ENCODE measurements at places on chromosomes 6 and 20. TPM values are rescaled to one million over a fixed set of nuclear protein-coding genes. Genes with fewer than 3 reads are reported as not detected.

DNA sequence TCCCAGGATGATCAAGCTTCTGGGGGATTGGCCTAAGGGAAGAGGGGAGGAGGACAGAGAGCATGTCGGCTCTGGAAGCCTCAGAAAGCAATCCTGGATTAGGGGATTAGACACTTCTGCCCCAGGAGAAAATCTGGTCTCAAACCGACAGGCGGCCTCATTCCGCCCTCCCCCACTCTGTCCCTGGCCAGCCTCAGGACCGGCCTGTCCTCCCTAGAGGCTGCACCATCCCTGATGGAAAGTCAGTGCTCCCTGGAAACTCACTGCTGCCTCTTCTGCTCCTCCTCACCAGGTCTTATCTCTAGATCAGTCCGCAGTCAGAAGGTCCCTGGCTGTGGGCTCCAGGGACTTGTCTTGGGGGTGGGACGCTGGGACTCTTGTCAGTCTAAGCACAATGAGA is 905 bp upstream of the SLC12A5 start:
- no peak for DNase-seq

DNA sequence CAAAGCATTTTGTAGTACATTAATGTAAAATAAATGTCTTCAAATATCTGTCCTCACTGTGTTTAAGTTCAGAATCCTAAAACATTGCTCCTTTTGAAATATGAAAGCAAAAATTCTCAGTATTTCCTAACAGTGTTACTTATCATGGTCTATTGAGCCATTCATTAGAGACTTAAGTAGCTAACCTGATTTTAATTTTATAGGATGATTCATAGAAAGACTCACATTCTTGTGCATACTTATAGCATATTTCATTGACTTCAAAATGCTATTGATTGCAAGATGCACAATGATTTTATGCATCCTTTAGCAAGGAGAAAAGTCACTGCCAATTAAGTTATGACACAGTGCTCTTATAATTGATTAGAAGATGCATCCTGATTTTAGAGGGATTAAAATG is 85.7 kb downstream of the HIVEP1 start:
- DNase-seq, result peak; percentile 28

GRCh38 chr6:107488875-107489635 is 862 bp upstream of the SOBP start:
- DNase-seq, result peak; percentile 20

DNA sequence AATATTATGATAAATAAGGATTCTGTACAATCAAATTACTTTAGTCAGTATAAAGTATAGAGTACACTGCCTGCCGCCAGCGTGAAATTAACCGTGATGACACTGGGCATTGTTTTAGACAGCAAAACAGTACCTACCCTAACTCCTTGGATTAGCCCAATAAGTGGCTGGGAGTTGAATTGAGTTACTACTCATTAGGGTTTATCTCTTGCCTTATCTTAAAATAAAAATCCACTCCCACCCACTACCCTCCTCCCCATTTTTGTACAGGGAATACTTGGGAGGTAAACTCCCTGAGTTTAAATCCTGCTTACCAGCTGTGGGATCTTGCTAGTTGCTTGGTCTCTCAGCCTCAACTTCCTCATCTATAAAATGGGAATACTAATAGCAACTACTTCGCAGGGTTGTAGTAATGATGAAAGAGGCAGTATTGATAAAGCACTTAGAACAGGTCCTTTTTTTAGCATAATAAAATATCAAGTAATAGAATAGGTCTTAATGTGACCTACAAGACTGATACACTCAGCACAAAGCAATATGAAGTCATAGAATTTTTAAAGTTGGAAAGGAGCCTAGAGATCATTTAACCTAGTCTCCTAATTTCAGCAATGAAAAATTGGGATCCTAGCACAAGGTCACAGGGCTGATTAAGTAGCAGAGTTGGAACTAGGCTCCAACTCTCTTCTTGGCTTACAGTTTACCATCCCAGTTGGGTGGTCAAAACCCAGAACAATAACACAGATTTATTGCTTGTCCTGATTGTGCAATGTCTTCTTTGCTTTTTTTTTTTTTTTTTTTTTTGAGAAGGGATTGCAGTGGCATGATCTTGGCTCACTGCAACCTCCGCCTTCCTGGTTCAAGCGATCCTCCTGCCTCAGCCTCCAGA is 23.8 kb downstream of the PHACTR2 start:
- peak; percentile 13 for DNase-seq

- DNase-seq, result no peak
Measured at GRCh38 chr20:24995741-24996448, 3.3 kb upstream of the APMAP start.

Gene PGBD1
- total RNA-seq, result 6.9 TPM

Measured in IMR-90 (cell line).